Suppressor macrophage (primary cell): ENCODE measurements at places on chromosomes 7 and 10.
A peak's percentile ranks its signal among the peaks of the same experiment; 100 is the strongest.

DNA sequence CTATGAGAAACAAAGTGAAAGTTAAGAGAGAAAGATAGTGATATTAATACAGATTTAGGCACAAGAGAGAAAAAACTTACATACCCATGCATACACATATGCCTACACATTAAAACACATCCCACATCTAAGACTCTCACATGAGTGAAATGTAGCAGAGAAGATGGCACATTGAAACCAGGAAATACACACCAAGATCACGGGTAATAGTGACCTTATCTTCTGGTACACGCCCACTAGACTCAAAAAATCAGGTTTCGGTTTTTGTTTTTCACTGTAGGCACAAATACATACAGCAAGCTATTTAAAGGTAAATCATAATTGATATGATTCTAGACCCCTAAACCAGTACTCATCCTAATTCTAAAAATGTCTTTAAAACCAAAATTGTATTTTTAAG is 225.2 kb upstream of the TAC1 start:
- no peak for DNase-seq

GRCh38 chr10:28763471-28764170 is 86.3 kb downstream of the BAMBI start:
- DNase-seq = no peak

DNA sequence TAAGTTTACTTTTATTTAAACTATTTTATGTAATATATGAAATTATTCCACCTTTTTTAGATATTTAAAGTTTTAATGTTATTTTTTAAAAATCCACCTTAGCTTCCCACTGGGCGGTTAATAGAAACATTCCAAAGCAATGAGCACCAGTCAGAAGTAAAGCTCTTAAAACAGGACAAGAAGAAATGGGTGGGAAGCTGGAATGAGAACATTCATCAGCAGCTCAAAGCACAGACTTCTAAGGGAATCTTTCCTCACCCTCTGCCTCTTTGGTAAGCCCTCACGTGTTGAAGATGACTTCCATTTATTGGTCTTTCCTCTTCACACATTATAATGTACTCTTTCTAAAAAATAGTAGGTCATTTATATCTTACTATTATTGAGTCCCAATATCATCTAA is 3.1 kb downstream of the AGMO start:
- DNase-seq = no peak

GRCh38 chr7:68542831-68543230 is 1055.4 kb upstream of the AUTS2 start:
- DNase-seq = no peak

DNA sequence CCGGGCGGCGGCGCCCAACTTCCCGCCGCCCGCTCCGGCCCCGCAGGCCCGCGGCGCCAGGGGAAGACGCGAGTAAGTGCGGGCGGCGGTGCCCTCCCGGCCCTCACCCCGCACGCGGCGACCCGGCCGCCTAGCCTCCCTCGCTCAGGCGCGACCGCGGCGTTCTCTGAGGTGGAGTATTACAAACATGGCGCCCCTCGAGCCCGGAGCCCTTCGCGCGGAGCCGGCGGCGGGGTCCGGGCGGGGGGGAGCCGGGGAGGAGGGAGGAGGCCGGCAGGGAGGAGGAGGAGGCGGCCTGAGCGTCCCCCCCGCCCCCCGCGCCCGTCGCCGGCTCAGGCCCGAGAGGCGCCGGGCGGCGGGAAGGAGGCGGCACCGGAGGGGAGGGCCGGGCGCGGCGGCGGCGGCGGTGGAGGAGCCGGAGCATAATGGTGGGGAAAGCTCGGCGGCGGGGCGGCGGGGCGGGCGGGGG is at the start of gene ZMYND11:
TSS of gene ZMYND11 (plus strand) at position 324 of the 469 bp plus-strand sequence. CDS start 44,558 bp downstream, outside the sequence.
- DNase-seq = peak; percentile 50

DNA sequence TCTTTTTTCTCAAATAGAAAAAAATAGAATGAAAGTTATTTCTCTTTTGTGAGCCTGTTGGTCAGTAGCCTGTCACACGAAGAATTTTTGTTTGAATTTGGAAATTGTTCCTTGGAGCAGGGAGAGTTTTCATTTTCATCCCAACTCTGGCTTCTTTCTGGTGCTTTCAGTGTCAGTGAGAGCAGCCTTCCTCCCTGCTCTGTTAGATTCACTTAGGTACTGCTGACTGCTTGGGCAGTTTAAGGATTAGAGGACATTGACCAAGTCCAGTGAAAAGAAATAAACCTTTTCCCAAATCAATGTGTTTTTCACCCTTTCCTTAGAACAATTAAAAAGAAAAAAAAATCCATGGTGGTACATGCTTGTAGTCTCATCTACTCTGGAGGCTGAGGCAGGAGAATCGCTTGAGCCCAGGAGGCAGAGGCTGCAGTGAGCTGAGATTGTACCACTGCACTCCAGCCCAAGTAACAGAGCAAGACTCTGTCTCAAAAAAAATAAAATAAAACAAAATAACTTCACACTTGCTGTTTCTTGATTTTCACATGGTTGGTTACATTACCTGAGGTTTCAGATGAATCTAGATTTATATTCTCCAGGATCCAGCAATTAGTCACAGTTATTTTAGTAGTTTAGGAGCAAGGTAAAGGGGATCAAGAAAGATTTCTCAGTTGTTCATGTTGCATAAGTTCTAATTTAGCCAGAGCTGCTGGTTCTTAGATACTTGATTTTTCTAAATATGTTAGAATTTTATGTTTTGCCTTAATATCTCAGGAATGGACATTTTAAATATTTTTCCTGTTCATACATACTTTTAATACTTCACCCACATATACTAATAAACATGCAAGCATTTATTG is 63.1 kb downstream of the ZNRF2 start:
- no peak for DNase-seq

DNA sequence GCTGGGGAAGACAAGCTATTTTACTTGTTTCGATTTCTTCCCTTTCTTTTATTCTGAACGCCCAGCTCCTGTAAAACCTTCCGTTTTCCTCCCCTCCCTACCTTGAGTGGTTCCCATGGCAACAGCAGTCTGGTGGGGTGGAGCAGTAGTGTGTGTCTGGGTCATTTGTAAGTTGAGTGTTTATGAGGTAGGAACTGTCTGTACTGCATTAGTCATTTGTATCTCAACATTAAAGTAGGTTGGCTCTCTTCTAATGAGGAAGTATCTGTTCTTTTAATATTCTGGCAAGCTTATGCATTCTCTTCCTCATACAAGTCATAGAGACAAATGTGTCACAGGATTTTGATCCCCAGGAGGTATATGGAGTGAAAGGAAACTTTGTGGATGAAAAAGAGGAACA is 85.3 kb upstream of the CCDC6 start:
- DNase-seq = peak; percentile 68

DNA sequence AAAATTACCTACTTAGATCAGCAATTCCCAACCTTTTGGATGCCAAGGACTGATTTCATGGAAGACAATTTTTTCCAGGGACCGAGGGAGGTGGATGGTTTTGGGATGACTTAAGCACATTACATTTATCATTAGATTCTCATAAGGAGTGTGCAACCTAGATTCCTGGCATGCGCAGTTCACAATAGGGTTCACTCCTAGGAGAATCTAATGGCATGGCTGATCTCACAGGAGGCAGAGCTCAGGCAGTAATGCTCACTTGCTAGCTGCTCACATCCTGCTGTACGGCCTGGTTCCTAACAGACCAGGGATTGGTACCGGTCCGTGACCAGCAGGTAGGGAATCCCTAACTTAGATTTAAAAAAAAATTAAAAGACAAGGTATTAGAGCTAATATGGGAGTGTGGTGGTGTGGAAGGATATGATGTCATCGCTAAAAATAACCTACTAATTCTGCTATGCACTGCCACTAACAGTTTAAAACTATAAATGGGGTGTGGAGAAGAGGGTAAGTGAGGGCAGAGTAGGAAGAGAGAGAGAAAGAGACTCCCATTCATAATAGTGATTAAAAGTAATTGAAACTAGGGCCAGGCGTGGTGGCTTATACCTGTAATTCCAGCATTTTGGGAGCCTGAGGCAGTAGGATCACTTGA is 282.7 kb downstream of the BAMBI start:
- DNase-seq = no peak

DNA sequence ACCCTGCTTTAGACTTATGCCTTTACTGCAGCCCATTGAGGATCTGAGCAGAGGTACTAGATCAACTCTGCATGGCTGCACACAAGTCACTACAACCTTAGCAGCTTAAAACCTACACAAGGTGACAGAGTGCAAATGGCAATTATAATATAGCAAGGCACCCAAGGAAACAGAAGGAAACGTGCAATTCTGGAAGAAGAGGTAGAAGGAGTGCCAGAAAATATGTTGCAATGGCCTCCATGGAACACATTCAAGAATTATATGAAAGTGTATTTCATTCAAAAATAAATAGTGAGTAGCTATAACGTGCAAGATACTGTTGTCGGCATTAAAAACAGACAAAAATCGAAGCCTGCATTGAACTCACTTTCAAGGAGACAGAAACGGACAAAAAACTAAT is 2.9 kb upstream of the AKR1C8 start:
- no peak for DNase-seq

- DNase-seq = no peak
Measured at GRCh38 chr10:131636841-131637724, 263.7 kb upstream of the PPP2R2D start.

DNA sequence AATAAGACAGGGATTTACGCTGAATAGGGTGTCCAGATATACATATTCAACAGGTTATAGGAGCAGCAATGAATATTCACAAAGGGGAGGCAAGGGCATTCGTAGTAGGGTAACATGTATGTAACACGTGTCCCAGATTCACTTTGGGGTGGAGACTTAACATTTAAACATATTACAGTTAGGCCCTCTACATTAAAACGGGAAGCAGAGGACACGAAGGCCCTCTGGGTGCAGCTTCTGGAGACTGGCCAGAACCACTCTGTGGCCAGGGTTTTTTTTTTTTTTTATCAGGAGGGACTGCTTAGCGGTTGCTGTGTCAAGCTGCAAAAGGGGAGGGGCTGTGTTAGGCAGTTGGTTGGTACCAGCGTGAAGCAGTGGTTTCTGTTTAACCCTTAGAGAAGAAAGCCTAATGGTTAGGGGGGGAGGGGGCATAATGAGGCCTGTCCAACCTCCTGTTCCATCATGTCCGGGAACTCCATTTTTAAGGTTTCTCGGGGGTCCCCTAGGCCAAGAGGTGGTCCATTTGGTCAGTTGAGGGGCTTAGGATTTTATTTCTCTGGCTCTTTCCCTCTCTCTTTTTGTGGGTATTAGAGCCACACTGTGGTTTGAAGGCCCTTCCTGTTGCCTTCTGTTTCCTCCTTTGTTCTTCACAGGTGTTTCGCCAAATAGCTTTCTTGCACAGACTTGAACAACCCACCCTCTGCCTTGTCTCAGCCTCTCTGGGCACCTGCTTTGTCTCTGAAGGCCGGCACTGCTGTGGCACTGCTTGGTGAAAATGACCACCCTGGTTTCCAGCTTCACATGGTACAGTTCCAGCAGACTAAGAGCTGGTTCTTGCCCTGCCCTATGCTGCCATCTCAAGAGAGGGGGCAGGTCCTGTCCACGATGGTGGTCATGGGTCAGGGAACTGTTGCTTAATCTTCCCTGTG is 26.4 kb downstream of the PRF1 start:
- DNase-seq = peak; percentile 94

GRCh38 chr7:151895631-151896031 is 18.7 kb upstream of the PRKAG2 start:
- no peak for DNase-seq

DNA sequence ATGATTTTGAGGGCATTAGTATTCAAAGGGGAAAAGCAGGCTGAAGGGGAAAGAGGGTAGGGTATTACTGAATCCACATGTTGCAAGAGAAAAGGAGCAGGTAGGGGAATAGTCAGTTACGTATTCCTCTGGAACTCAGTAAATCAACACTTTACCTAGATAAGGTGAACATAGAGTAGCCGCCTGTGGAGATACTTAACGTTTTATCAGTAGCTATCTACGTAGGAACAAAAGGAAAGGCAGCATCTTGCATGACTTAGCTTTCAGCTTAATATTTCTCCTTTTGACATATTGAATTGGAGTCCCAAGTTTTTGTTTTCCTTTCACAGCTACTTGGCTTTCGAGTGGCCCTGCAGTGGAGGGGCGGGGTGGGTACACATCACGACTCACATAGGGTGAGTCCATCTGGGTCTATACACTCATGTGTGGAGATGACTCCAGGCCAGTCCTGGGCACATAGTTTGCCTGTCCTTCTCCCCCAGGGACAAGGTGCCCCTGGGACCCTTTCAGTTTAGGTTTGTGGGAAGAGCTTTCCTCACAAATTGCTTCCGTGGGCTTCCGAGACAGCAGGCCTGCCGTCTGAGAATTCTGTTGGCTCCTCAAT is 48.1 kb downstream of the CCNY start:
- no peak for DNase-seq

DNA sequence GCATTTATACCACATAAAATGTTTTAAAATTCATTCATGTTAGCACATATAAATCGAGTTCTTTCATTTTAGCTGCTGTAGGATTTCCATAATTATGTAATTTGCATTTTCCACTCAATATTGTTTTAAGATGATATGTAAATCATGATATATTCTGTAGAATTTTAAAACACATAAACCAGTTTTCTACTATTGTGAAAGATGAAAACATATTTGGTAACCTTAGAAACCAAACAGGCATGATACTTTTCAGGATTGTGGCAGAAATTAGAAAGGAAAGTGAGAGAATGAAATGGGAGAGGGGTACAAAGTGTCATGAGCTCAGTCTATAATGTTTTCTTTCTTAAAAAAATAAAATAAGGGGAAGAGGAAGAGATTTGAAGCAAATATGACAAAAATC is 269.3 kb downstream of the PPP1R3A start:
- DNase-seq = no peak

DNA sequence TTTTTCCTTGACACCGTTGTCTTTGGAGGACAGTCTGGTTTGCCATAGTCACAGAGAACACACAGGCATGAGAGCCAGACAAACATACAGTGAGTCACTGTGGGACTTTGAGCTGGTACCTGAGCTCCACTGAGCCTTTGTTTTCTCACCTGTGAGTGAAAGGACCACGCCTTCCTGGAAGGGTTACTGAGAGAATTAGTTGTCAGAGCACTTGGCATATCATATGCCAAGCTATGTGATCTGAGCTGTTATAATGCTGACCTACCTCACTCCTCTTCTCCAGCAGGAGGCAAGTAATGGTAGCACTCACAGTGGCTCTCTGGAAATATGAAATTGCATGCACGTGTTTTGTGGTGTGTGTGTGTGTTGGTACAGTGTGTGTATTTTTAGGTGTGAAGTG is 59.7 kb downstream of the CXCL12 start:
- DNase-seq = no peak

- peak; percentile 51 for DNase-seq
Measured at GRCh38 chr10:63210611-63211196, 77.6 kb downstream of the NRBF2 start.
